NCI-H1105 treated with DMSO at 0.1 percent for 48 hours (cell line): ENCODE measurements at places on chromosomes 1 and 21.
A peak's percentile ranks its signal among the peaks of the same experiment; 100 is the strongest.

DNA sequence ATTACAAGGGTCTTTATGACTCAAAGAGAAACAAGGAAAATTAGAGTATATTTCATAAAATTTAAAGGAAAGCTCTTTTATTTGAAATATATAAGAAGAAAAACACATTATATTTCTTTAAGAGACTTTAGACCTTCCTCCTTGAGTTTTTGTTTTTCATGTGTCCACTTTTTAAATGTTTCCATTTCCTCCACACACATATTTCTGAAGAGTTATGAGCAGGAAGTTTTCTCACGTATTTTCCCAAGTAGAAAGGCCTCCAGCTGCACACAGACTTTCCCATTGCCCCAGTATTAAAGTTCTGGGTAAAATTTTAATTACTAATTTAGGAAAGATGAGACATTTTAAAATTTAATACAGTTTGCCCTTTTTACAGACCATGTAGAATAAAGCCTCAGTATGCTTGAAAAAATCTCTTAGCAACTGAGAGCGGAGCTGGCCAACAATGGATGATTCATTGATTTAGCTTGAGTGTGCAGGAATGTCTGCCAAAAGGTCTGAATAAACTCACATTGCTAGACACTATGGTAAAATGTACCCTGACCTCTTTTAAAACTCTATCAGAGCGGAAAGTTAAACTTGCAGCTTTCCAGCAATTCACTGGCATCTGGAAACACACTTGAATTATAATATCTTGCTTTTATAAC, 57.9 kb downstream of the DDAH1 start:
- no peak for DNase-seq

GRCh38 chr1:66695116-66695515, 57.1 kb upstream of the DYNLT5 start:
- no peak for DNase-seq

- no peak for DNase-seq
Measured at GRCh38 chr1:153556348-153556747, 7.3 kb upstream of the S100A3 start.

- no peak for DNase-seq
Measured at GRCh38 chr1:246949956-246950355, 18.2 kb upstream of the AHCTF1 start.

DNA sequence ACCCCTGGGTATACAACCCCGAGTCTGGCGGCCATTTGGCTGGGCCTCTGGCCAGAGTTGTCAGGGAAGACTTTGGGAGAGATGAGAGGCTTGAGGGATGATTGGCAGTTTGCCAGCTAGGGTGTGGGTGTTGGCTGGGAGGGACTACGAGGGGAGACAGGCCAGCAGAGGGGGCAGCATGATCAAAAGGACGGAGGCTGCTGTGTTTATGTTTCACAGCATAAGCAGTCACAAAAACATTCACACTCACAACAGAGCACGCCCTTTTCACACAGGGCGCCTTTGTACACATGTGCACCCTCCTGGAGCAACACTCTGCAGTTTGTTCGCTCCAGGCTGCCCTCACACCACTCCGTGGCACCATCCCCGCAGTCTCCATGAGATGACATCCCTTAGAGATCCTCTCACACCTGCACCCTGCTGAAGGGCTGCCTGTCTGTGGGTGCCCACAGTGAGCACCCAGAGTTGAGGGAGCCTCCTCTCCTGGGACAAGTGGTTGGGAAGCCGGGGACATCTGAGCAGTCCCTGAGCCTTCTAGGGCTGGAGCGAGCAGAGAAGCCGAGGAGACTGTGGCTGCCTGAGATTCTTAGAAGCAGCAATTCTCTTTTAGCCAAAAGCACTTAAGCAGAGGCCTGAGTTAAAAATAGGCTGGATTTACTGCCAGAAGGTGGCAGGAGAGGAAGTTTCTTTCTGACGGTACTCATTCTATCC, 15.4 kb downstream of the EFNA3 start:
- peak; percentile 93 for DNase-seq

- no peak for DNase-seq
Measured at GRCh38 chr21:16594191-16594590, 864.4 kb downstream of the USP25 start.

DNA sequence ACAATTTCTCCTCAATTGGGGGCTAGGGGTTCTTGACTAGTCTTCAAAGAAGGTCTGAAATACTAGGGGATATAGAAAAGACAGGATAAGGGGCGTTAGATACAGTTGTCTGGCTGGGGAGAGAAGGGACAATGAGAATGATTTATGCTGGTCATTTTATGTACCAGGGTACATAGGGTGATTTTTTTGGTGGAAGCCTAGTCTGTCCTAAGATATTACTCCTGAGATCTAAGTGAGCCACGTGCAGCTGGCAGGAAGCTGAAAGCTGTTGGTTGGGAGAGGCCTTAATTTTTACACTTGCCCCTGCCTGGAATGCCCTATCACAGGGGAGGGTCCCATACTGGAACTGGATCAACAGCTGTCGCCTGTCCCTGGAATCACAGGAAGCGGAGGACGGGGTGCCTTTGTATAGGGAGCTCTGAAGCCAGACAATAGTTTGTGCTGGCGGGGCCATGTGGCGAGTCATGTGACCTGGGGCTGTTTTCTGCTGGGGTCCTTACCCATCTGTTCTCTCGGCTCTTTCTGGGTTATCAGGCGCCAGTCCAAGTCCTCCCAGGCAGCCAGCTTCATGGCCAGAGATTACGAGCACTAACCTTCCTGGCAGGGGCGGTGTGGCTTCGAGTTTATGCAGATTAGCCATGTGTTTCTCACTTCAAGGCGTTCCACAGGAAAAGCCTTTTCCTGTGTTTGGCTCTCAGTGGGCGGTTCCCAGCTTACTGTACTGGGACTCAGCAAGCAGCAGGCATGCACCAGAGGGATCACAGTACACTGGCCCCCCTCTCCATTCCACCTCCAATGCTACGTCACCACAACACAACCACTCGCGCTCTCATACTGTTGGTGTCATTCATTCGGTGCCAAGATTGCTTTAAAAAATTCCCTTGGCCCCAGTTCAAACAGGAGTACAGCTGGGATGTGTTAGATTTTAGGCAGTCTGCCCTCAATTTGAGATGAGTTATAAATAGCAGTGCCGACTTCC, 27.5 kb downstream of the ARID1A start:
- DNase-seq, result peak; percentile 99

GRCh38 chr1:224196813-224197600, 14.0 kb downstream of the DEGS1 start:
- DNase-seq, result no peak

DNA sequence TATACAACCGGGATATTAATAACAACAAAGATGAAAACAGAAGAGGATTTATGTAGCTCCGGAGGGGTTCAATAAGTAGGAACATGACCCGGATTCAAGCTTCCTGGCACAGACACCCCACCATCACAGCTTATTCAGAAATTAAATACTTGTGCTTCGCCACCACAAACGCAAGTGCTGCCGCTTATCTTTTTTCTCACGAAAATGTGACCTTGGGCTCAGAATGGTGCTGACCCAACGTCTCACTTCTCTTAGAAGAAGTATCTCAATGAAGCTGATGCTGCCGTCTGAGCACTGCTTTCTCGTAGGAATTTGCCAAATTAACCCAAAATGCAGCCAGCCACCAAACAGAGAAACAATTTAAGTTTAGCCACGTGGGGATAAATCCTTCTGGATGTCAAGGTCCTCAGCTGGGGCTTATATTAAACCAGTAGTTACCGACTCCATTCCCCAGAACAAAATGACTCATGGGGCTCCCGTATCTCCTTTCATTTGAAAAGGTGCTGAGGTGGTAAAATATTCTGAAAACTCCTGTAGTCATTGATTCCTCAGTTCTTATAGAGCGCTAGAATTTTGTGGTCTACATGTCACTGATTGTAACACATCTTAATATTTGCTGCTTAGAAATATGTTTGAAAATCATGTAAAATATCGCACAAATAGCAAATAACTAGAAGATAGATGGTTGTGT, 466.7 kb downstream of the SMYD3 start:
- DNase-seq, result no peak

DNA sequence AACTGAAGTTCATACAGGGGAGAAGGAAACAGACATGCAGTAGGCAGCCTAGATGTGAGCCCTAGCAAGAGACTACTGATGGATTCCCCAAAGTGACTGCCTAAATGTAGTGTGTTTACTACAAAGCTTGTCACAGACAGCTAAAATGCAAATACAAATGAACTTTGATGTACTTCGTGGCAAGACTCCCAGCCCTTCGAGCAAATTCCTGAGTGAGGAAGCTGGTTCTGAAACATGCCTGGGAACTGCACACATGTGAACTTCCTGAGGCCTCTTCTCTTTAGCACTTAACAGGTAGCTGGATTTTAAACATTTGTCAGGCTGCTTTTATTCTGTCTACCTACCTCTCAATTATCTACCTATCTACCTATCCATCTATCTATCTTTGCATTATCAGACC, 6.7 kb upstream of the IRF2BP2 start:
- DNase-seq, result no peak

GRCh38 chr1:64834734-64835133, 89.9 kb downstream of the RAVER2 start:
- no peak for DNase-seq

GRCh38 chr1:40449684-40450494, at the start of gene ZFP69B:
TSS of gene ZFP69B (plus strand) at chr1:40450476. CDS start at chr1:40450962, 486 bp downstream.
- peak; percentile 92 for DNase-seq

DNA sequence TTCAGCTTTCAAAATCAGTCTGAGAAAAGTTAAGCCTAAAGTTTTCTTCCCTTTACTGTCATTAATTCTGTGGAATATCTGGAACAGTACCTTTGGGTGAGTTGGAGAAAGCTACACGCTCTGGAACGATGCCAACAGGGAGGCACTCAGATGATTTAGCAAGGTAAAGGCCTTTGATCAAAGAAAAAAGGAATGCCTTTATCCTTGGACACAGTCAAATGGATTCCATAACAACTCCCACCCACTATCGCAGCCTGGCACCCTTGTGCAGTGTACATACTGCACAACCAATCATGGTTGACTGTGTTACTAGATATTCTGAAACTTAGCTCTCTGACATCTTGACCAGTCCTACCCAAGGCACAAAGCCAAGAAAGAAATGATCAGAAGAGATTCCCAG, 218.7 kb downstream of the PATJ start:
- no peak for DNase-seq

GRCh38 chr1:212518188-212519054, 85.7 kb downstream of the NENF start:
- no peak for DNase-seq

DNA sequence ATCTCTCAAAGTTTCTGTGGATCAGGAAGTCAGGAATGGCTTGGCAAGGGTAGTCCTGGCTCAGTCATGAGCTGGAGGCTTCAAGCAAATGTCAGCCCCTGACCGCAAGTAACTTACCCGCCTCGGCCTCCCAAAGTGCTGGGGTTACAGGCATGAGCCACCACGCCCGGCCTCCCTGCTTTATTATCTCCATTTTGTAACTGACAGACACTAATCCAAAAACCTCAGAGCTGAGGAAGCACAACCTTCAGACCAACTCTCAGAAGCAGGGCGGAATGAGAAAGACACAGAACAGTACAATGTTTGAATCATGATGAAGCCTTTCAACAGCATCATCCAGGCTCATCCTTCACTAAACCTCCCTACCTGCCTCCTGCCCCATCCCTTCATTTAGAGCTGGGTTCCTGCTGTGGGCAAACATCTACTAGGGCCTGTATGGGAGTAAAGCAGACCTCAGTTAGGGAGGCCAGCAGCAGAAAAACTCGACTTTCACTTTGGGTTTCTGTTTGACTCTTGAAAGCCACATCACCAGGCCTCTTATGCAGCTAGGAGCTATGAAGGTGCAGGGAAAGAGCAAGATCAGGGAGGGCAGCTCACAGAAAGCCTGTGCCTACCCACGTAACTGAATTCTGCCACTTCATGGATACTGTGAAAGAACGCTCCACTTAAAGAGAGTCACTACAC, 84.4 kb upstream of the RAB4A start:
- DNase-seq, result no peak

DNA sequence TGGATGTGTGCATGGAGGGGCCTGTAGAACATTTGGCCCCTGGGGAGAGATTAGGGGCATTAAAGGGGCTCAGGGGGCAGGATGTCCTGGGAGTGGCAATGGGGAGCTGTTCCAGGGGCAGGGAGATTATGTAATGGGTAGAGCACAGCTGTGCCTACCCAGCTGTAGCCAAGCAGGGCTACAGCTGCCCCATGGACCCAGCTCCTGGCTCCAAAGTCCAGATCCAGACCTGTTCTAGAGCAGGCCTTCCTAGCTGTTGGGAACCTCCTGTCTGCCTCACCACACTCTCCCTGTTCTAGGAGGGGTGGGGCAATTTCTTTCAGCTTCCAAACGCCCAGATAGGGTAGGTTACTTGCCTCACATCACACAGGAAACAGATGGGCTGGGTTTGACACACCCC, 5.6 kb downstream of the RPS6KA1 start:
- DNase-seq, result no peak

DNA sequence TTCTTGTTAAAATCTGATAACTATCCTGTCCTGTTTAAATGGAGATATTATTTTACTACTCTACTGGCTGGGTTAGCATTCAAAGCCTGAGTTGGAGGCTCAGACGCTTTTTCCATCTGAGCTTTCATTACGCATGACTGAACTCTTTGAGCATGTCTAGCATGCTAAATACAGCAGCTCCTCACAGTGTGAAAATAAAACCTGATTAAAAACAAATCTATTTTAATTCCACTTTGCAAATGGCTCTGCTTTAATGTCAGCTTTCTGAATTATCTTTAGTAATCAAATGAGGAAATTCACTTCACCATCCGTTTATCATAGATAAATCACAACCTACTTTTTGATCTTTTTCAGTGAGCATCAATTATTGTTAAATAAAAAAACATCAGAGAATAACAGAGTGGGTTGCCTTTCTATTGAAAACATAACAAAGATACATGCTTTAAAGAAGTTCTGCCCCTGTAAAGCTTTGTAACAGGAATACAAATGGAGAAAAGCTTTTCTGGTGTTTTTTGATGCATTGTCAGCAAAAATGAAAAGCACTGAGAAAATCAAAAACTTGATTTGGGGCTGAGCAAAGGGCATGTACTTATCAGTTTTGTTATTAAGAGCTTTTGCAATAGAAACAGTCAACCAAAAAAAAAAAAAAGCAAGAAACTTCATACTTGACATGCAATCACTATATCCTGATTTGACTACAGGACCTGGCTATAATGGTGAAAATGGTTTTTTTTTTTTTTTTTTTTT, 3.5 kb upstream of the SPEN start:
- DNase-seq, result no peak

GRCh38 chr1:235205687-235206086, 44.6 kb upstream of the RBM34 start:
- no peak for DNase-seq

GRCh38 chr1:36715797-36716196, 233.1 kb upstream of the CSF3R start:
- no peak for DNase-seq

GRCh38 chr1:33378976-33379375, 51.9 kb downstream of the PHC2 start:
- no peak for DNase-seq

- DNase-seq, result no peak
Measured at GRCh38 chr21:32173121-32173724, 105.6 kb downstream of the MIS18A start.

DNA sequence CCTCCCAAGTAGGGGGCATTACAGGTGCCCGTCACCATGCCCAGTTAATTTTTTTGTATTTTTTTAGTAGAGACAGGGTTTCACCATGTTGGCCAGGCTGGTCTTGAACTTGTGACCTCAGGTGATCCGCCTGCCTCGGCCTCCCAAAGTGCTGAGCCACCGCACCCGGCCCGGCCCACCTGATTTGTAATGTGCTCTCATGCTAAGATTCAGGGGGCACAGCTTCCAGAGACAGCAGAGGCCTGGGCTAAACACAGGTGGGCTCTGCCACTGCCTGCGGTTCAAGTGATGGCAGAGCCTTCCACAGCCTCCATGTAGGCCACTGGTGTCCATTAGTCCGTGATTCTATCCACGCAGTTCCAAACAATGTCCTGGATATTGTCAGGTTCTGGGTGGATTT, 98.4 kb downstream of the PDE9A start:
- no peak for DNase-seq
